ENCODE measurements at places on chromosomes 6 and 20.

DNA sequence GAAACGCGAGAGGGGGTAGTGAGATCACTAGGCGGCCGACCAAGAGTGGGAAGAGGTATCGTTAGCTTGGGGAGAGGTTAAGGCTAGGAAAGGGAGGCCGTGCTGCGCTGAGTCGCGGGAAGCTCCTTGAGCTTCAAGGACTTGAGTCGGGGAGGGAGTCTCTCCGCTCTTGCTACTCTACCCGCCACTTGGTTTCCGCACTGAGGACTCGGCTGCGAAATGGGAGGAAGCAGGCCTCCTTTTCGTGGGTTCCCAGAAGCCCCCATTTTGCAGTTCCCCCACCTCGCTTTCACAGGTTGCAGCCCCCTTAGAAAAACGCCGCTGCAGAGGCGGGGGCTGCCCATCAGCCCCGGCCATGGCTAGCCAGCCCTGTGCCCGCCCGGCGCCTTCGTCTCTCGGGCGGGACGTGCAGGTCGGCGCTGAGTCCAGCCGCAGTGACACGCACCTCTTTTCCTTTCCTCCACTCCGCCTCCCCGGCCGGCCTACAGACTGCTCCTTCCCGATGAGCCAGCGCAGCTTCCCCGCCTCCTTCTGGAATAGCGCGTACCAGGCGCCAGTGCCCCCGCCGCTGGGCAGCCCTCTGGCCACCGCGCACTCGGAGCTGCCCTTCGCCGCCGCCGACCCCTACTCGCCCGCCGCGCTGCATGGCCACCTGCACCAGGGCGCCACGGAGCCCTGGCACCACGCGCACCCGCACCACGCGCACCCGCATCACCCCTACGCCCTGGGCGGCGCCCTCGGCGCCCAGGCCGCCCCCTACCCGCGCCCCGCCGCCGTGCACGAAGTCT lies 4.9 kb downstream of the VGLL2 start:
- no peak for DNase-seq

DNA sequence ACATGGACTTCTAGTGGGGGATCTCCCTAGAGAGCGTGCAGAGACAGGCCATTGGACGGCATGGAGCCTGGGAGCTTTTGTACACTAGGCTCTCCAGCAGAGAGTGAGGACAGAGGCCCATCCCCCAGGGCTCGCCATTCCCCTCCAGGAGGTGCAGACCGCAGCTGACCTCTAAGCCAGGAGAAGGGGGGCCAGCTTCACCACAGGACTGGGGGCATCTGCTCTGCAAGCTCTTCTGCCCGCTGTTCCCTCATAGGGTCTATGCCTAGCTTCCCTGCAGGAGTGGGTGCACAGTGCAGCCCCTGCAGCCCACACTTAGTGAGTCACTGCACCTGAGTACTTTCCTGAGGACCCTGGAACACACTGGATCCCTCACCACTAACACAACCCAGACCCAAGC lies 94.4 kb downstream of the FHL5 start:
- no peak for DNase-seq

GRCh38 chr20:18589941-18590674 lies 2.3 kb downstream of the DTD1 start:
- DNase-seq, result no peak

- no peak for DNase-seq
These were observed 2.6 kb downstream of the SIM1 start for GRCh38 chr6:100461917-100462705.
